ENCODE measurements at places on chromosomes 1 and 21. TPM values are rescaled to one million over a fixed set of nuclear protein-coding genes. Genes with fewer than 3 reads are reported as not detected.

DNA sequence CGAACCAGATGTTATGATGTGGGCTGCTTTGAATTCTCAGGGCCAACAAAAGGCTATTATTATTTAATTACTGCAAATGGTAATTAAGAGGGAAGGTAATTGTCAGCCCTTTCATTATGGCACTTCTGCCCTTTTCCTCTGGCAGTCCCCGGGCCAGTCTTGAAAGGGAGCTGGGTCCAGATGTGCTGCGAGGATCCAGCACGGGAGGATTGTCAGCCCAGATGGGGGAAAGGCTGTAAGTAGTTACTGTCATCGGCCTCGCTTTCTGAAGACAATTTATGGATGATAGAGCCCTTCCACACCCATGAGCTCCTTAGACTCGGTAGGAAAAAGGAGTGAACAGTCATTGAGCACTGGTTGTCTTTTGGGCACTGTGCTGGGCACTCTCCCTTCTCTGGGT is 8.7 kb upstream of the ZNF362 start:
- DNase-seq: no peak

KRTAP10-10 gene
- total RNA-seq: not detected

- DNase-seq: no peak
Observed at GRCh38 chr1:89986020-89986419, 8.9 kb upstream of the ZNF326 start.

- no peak for DNase-seq
Observed at GRCh38 chr21:14581902-14582457, 35.9 kb upstream of the SAMSN1 start.

IFI44L gene
- total RNA-seq: 0.63 TPM
